ENCODE measurements at places on chromosomes 11 and 22.
A peak's percentile ranks its signal among the peaks of the same experiment; 100 is the strongest.

DNA sequence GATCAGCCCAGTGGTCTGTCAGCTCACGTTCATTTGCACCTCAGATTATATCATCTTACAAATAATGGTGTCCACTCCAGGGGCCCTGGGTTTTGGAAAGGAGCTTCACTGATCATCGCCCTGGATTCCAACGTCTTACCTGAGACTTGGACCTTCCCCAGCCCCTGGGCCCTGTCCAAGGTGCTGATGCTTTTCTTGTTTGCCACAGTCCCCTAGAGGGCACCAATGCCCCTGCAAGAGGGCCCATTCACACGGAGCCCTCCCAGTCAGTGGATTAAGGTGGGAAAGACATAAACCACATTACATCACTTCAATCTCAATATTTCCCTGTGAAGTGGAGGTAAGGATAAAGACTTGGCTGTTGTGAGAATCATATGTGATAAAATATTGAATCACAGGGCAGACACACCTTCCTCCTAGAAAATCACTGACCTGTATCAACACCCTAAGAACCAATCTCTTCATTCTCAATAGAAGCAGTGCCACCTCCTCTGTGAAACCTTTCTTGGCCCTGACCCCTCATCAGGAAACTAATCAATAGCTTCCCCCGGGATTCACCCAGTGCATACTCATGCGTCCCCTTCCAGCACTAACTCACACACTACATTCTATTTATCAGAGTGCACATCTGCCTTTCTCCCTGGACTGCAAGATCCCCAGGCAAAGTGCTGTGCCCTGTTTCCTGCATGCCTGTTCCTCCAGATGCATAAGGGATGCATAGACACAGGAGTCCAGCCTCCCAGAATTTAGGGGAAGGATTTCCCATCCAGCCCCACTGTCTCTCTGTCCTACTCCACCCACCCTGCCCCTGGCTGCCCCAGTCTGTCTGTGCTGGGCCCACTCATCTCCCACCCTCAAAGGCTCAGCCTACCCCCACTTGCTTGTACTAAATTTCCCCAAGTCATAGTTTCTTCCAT is 167.0 kb downstream of the BUD13 start:
- peak; percentile 66 for DNase-seq

GRCh38 chr11:95503047-95503446 is 272.0 kb upstream of the SESN3 start:
- no peak for DNase-seq

GRCh38 chr22:47444746-47445065 is 682.3 kb downstream of the TBC1D22A start:
- DNase-seq, result no peak

DNA sequence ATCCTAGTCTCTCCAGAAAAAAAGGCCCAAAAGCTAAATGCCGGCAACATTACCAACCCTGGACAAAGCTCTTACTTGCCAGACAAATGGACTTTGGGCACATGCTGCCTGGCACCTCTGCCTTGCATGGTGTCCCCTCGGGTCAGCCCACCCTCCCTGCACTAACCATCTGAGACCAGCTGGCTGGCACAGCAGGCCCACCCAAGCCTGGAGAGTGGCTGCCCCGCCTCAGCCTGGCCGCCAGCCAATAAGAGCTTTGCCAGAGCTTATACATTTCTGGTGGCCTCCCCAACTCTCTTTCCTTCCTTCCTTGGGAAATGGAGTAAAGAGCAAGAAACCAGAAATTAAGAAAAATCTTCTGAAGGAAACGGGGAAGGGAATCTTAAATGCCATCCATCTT is 24.5 kb downstream of the MCHR1 start:
- no peak for DNase-seq

- no peak for DNase-seq
Observed at GRCh38 chr22:46659059-46659790, 39.0 kb downstream of the GRAMD4 start.

GRCh38 chr11:55949330-55949729 is 13.1 kb upstream of the OR5I1 start:
- no peak for DNase-seq
